Activated gamma-delta T cell treated with Interleukin-2 at 50 U/mL for 16 hours (primary cell): ENCODE measurements at places on chromosomes 4 and X.

DNA sequence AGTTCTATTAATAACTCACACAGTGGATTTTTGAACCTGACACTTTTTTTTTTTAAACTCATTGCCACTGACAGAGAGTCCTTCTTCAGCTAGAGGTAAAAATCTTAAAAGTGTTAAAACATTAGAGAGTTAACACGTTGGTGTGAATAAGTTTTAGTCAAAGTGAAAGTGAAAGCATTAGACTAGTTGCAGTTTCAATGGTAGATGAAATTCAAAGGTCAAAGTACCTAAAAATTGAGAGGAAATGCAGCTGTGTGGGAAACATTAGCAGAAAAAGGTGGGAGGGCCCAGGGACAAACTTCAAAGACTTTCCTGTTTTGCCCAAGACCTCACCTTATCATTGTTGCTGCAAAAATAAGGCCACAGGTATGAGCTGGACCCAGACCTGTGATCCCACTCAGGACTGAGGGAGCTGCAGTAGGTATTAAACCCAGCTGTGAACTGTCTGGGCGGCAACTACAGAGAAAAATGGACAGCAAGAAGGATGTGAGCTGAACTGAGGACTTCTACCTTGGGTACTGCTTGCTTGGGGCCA is 17.6 kb upstream of the GABRA4 start:
- no peak for DNase-seq

DNA sequence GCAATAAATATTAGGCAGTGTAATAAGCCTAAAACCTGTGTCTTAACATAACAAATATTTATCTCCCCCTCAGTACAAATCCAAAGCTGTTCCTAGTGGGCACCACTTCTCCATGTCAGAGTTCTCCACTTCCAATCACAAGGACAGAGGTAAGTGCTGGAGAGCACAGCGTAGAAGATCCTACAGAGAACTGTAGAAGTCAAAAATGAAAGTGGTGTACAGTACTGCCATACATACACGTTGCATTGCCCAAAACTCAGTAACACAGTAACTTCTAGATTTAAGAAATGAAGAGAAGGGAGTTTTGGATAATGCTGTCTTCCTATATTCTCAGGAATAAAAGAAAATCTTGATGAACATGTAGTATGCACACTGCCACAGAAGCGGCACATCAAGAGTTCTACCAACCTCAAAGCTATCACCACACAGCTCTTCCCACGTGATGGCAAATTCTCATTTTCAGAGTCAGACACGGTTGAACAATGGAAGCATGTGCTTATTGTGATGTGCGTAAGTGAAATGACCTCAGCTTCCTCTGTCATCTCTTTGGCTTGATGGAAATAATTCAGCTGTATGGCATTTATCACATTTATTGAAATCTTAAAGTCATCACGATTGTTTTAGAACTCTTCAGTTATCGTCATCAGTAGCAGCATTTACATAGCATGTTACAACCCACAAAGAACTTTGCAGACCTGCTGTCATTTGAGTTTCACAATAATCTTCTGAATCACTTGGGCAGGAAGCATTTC is 27.1 kb upstream of the SPANXN4 start:
- no peak for DNase-seq

DNA sequence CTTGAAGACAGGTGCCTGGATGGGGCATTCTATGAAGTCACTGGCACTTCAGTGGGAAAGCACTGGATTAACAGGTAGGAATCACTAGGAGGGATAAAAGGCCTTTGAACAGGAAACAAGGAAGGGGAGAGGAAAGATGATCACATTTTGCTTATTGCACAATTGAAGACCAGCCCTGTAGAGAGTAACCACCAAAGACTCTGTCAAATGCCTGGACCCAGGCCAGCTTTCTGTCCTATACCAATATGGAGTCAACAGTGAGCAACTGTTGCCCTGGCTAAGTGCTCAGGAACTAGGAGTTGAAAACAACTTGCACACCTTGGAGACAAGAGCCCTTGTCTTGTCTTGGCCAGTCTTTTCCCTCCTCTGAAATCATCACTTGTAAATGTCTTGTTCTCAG is 14.1 kb upstream of the RTL3 start:
- DNase-seq, result no peak

DNA sequence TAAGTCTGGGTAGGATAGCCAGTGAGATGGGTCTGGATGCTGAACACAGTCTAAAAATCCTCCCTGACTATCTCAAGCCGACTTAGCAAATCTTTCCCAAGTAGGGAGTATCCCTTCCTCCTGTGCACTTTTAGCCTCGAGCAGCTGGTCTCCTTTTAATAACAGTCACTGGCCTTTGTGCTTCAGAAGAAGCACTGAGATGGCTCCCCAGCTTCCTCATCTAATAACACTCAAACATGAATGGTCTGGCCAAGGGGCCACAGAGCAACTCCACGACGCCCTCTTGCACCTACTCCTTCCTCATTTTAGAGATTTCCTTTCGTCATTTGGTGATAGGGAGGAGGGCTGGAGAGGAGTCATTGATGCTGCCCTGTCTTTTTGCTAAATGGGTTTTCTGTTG is 78.8 kb upstream of the TMEM150C start:
- DNase-seq, result no peak

- peak; percentile 53 for DNase-seq
Measured at GRCh38 chrX:7083468-7084396, 63.8 kb upstream of the STS start.

DNA sequence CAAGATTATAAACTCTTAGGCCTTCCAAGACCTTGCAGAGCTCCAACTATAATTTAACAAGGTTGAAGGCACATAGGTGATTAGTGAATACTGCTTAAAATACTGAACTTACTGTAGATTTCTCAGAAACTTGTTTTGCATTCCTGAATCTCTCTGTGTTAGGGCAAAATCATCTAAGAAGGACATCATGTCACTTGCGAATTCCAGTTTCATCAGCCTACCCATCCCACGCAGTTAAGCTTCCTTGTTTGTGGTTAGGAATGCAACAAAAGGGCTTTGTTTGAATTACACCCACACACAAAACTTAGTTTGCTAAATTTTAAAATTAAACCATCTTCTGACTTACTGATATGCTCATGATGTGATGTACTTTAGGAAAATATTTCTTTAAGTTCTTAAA is 174.0 kb downstream of the SOWAHB start:
- no peak for DNase-seq

DNA sequence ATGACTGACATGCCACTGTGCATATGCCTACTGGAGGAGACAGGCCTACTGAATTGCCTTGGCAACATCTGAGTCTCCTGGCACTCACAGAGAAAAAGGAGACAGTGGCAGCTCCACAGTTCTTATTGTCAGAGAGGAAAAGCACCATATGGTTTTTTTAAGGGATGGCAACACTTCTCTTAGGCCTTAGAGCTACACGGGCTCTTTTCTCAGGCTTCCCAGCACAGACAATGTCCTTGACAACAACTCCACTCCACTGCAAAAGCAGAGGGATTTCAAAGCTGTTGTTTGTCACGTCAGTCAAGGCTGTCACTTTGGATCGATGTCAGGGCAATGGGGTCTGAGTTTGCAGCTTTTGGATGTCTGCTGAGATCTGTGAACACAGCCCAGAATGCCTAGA is 4.7 kb upstream of the CLCN4 start:
- DNase-seq, result no peak

- no peak for DNase-seq
Measured at GRCh38 chrX:134732152-134732551, 73.9 kb upstream of the PLAC1 start.

- DNase-seq, result no peak
Measured at GRCh38 chrX:153873282-153874084, 12.5 kb downstream of the L1CAM start.

- no peak for DNase-seq
Measured at GRCh38 chrX:29911673-29912072, 303.7 kb upstream of the MAGEB2 start.

- no peak for DNase-seq
Measured at GRCh38 chr4:55124322-55125076, 896 bp downstream of the KDR start.

DNA sequence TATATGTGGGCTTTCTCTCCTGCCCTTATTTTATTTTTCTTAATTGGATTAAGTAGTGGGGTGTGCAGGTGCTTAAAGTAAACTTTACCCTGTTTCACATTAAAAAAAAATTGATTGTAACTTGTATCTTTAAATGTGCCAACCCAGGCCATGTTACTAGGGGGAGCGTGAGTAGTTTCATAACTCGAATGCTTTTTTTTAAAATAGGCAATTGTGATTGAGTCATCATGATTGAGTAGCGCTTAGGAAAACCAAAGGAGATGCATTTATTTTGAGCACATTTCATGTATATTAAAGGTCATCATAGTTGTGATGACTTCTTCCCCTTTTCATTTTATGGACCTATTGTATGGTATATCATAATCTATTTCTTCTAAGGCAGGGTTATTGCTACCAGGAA is 32.2 kb downstream of the GPAT3 start:
- DNase-seq, result no peak

GRCh38 chr4:26311633-26312032 is 9.2 kb upstream of the RBPJ start:
- DNase-seq, result no peak

DNA sequence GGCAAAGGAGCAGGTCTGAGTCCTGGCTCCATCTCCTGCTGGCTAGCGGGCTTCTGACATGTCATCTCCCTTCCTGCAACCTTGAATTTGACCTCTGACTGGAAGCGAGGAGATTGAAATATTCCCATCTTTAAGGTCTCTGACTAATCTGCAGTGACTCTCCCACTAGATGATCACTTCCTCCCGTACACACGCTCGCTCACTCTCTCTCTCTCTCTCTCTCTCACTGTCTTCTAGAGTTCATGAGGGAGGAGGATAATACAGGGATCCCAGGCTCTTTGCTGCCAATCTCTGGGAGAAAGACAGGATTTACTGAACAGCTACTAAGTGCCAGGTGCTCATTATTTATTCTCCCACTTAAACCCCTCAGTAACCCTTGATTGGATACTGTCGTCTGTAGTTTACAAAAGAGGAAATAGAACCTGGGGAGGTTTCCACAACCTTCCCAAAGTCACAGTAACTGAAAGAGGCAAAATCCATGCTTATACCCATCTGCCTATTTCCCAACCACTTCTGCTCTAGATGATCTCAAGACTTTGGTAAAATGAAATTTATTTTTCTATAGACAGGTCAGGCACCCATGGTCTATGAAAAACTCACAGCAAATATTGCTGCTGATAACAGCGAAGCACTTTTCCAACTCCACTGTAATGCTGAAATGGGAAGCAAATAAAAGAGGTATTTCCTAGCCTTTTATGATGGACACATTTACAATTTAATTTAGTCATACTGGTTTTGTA is 193.5 kb upstream of the C1QTNF7 start:
- no peak for DNase-seq
